Hematopoietic multipotent progenitor cell treated with erythropoietin and hydrocortisone succinate and interleukin-3 and kit ligand, for 17 days (in vitro differentiated cells): ENCODE measurements at places on chromosomes 5 and 9.

DNA sequence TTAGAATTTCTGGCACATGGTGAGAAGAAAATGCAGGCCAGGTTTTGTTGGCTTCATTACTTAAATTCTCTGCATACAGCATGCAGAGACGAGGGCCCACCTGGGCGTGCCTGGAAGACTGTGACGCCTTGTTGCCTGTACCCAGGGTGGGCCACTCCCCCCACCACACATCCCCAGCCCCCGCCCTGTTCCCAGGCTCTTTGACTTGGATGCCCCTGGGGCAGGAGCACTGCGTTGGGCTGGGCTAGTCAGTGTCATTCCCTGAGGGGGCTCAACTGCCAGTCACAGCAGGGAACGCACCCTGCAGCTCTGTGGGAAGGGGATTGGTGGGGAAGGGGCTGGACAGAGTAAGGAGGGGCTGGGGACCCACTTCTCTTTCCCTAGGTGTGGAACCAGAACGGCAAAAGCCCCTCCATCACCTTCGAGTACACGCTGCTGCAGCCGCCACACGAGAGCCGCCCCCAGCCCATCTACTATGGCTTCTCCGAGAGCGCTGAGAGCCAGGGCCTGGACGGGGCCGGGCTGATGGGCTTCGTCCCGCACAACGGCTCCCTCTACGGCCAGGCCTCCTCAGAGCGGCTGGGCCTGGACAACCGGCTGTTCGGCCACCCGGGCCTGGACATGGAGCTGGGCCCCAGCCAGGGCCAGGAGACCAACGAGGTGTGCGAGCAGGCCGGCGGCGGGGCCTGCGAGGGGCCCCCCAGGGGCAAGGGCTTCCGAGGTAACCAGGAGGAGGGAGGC, 19.6 kb downstream of the ADAMTSL2 start:
- no peak for DNase-seq

GRCh38 chr5:472656-473550, 29.9 kb downstream of the EXOC3 start:
- peak; percentile 90 for DNase-seq

GRCh38 chr5:66947458-66947857, 249.1 kb downstream of the CD180 start:
- DNase-seq = no peak

GRCh38 chr9:69583645-69584234, 88.4 kb downstream of the APBA1 start:
- DNase-seq = no peak

DNA sequence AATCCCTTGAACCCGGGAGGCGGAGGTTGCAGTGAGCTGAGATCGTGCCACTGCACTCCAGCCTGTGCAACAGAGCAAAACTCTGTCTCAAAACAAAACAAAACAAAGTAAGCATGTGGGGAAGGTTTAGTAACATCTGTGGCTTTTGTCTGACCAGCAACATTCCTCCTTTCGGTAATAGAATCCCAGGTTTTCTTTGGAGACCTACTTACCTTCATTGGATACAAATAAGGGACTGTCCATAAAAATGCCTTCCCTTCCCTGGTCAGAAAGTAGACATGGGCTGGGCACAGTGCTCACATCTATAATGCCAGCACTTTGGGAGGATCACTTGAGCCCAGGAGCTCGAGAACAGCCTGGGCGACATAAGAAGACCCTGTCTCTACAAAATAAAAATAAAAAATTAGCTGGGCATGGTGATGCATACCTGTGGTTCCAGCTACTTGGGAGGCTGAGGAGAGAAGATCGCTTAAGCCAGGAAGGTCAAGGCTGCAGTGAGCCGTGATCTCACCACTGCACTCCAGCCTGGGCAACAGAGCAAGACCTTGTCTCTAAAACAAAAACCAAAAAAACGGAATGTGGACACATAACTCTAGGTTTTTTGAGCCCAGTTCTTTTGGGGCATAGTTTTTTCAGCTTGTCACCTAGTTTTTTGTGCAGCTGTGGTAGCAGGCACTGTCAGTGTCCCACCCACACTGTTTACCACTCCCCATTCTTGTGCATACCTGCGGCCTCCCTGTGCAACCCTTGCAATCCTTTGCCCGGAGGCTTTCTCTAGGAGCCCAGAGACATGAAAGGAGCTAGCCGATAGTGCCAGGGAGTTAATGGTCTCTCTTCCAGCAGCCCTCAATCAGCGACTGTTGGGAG, 9.0 kb upstream of the SPINK4 start:
- no peak for DNase-seq

DNA sequence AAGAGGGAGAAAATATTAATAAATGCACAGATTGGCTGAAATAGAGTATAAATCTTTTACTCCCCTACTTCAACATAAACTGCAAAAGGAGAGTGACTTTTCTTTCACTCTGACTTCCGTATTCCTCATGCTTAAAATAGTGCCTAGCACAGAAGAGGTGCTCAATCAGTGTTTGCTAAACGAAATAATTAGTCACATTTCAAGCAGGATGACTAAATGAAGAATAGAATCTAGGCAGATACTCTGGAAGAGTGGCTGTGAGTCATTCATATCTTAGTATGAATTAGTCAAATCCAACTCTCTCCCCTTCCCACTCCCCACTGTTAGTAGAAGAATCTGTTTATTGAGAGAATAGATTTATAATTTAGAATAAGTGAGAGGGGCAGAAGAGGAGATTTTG, 4.8 kb downstream of the CD274 start:
- no peak for DNase-seq

DNA sequence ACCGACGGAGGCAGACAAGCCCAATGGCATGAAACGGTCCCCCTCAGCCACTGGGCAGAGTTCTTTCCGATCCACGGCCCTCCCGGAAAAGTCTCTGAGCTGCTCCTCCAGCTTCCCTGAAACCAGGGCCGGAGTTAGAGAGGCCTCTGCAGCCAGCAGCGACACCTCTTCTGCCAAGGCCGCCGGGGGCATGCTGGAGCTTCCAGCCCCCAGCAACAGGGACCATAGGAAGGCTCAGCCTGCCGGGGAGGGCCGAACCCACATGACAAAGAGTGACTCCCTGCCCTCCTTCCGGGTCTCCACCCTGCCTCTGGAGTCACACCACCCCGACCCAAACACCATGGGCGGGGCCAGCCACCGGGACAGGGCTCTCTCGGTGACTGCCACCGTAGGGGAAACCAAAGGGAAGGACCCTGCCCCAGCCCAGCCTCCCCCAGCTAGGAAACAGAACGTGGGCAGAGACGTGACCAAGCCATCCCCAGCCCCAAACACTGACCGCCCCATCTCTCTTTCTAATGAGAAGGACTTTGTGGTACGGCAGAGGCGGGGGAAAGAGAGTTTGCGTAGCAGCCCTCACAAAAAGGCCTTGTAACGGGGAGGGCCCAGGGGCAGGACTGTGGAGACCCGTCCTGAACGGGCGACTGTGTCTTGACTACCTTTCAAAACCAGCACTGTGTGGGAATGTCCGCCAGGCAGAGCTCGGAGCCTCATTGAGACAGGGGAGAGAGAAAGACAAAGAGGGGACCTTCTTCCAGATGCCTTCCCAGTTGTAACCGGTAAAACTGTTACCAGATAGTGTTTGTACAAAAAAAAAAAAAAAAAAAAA, 29.9 kb downstream of the CD180 start:
- DNase-seq = peak; percentile 23

DNA sequence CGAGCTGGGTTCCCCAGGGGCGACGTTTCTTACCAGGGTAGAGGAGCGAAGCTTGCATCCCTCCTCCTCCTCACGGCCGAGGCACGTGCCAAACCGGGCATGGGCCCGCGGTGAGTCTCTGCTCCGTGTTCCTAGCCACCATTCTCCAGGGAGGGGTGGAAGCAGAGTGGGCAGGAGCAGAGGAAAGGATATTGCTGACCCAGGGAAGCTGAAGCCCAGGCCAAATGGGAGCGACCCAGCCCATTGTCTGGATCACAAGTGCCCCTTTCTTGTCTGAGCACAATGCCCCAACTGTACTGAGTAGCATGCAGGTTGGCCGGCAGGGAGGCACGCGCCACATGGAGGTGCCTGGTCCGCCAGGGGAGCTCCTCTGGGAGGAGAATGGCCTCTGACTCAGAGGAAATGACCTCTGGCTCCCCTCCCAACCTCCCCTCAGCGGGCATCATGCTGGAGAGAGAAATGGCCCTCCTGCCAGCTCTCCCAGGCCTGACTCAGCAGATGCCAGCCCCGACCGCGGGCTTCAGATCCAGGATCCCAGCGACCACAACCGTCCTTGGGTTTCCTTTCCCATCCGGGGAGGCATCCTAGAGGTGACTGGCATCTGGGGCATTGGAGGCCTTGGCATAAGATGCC, 1.1 kb downstream of the PRR7 start:
- no peak for DNase-seq

GRCh38 chr9:112861638-112862555, 28.8 kb downstream of the SLC46A2 start:
- DNase-seq = no peak

GRCh38 chr5:56565644-56566043, 249.7 kb upstream of the MAP3K1 start:
- no peak for DNase-seq

DNA sequence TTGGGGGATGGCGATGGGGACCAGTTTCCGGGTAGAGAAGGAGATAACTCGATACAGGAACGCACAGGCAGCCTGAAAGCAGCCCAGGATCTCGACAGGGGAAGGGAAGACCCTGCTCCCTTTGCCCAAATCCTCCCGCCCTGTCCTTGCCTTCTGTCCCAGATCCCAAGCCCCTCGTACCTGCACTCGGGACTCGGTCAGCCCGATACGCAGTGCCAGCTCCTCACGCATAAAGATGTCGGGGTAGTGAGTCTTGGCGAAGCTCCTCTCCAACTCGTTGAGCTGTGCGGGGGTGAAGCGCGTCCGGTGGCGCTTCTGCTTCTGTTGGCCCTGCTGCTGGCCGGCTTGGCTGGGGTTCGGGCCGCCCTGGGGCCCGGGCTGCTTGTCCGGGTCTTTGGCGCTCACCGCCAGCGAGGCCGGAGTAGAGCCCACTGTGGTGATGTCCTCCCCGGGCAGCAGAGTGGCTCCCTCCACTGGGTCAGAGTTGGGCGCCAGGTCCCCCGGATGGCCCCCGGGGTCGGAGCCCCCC, 1.8 kb downstream of the OTP start:
- DNase-seq = no peak

GRCh38 chr9:116154334-116154975, 864 bp downstream of the PAPPA start:
- no peak for DNase-seq

- no peak for DNase-seq
Observed at GRCh38 chr5:116375926-116376325, 198.7 kb downstream of the SEMA6A start.

DNA sequence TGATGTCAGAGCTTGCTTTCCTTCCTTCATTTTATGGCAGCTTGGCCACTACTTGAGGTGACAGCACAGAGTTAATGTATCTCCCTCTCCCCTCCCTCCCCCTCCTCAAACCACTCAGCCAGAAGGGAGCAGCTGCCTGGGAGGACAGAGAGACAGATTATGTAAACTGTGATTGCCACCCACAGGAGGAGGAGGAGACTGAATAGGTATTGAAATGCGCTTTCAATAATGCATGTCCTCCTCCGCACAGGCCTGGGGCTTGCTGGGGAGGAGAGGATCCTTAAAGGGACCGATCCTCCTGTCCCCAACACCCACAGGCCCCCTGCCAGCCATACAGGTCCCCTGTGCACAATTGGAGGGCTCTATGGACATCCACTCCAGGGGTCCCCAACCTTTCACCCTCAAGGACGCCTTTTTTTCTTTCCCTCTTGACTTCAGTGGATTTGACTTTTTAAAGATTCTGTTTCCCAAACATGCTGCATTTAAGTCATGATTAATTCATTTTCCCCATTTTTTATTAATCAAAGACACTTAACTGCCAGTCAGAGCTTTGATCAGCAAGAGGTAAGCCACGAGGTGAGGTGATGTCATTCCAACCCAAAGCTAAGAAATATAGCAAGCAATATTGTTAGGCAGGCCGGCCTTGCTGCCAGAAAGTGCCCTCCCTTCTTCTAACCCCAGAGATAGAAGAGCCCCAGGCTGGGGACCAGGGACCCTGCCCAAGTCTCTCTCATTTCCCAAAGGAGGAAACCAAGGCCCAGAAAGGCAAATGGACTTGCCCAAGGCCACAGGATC, 47.5 kb upstream of the CPLX2 start:
- DNase-seq = no peak

GRCh38 chr5:180609817-180610550, 18.7 kb upstream of the SCGB3A1 start:
- DNase-seq = no peak

DNA sequence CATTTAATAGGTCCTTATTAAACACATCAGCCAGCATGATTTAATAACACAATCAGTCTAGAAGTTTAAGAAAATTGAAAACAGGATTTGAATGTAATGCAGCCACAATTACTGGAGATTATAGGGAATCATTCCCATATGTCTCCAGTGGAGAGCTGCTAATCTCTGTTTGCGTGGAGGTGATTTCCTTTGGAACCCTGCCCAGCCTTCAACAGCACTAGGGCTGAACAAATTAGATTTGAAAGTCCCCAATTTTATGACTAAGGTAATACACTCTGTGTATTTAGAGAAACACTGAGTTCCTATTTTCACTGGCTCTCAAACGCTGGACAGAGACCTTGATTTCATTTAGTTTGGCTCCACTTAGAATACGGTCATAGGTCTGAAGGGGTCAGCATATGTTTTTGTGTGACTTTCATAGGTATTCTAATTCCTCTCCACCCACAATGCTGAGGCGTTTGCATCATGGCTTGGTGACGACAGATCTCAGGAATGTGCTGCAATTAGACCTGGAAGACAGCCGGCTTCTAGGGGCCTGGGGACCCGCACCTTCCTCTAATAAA, 508.3 kb downstream of the EBF1 start:
- DNase-seq = no peak

DNA sequence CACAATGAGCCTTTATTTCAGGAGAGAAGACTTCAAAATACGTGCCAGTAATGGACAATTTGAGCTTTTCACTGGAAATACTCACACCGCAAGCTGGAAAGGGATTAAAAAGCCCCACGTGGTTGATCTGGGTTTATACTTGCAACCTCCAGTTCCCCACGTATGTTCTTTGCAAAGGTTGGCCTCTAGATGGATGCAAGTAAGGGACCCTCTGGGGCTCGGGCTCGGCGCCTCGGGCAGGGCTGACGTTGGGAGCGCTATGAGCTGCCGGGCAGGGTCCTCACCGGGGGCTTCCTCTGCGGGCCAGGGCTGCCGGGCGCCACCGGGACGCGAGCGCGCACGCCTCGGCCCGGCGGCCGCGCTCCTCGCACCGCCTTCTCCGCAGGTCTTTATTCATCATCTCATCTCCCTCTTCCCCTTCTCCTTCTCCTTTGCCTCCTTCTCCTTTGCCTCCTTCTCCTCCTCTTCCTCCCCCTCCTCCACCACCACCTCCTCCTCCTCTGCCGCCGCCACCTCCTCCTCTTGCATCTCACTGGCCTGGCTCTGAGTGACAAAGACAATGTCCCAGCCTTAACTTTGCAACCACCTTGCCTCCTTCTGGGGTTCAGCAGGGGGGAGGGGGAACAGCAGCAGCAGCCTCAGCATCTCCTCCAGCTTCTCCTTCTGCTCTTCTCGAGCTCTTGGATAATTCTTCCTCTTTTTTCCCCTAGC, 701 bp upstream of the ZNF462 start:
- no peak for DNase-seq

GRCh38 chr9:111860443-111860842, 36.2 kb upstream of the UGCG start:
- DNase-seq = no peak
